ENCODE measurements at places on chromosomes 3 and 15. TPM values are rescaled to one million over a fixed set of nuclear protein-coding genes. Genes with fewer than 3 reads are reported as not detected.

Gene GPR156
- total RNA-seq, result 3.8 TPM

Gene LSAMP
- 52.5 TPM for total RNA-seq

Gene CTXN2
- total RNA-seq, result not detected

Gene ALPK3
- total RNA-seq, result 11.1 TPM
